ENCODE measurements at places on chromosomes 3 and 15.

GRCh38 chr3:52106951-52107611, 47.1 kb downstream of the POC1A start:
- no peak for DNase-seq

DNA sequence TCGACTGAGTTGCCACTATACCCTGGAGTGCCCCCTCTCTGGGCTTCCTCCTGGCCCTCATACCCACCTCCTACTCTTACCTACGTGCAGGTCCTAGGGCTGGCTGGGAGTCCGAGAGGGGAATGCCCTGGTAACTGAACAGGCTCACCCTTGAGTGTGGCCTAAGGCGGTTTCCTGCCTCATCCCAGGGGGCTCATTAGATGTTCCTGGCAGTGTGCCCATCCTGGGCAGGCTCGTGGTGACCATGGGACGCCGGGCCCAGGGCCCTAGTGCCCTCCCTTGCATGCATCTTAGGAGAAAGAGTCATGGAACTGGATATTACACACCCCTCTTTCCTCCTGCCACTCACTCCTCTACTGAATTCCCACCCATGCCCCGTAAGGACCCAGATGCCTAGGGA, 2.8 kb downstream of the SEMA4B start:
- no peak for DNase-seq

- no peak for DNase-seq
These were observed 33.5 kb upstream of the TRAK1 start for GRCh38 chr3:42057561-42058211.

- no peak for DNase-seq
These were observed 136.0 kb upstream of the CCDC54 start for GRCh38 chr3:107241217-107241616.

All from stimulated activated CD4-positive, alpha-beta T cell treated with anti-CD3 and anti-CD28 coated beads, TNF-alpha, amount 100 ng/mL, for 4 hours (primary cell).